ENCODE measurements at places on chromosomes 7 and 10.
A peak's percentile ranks its signal among the peaks of the same experiment; 100 is the strongest.

- H3K27ac ChIP-seq: no peak overlapping the region
- no peaks in the 10 kb centered on the region for H3K27me3 ChIP-seq
- no peaks in the 10 kb centered on the region for H3K4me1 ChIP-seq
- no peak for DNase-seq
- no peaks in the 10 kb centered on the region for H3K36me3 ChIP-seq
These were observed 188.5 kb upstream of the BMPER start for GRCh38 chr7:33716581-33717477.

DNA sequence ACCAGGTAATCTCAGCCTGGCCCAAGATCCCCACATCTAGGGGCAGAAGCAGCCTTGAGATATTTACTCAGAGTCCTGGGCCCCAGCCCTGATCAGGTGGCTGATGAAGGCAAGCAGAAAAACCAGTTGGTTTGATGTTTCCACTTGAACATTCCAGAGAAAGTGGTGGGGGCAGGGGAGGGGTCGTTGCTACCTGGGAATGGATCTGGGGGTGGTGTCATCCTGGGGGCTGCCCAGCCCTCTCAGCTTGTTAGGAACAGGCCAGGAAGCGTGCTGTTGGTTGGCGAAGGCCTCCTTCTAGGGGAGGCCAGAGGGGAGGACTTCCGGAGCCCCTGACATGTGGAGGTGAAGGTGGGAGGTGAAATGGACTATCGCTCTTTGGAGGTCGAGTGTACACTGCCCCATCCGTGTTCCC, 3.7 kb upstream of the ABHD11 start:
- no peak overlapping the region for H3K4me3 ChIP-seq
- DNase-seq: no peak
- H3K27ac ChIP-seq: no peak overlapping the region
- H3K4me1 ChIP-seq: no peaks in the 10 kb centered on the region
- H3K27me3 ChIP-seq: no peaks in the 10 kb centered on the region
- H3K36me3 ChIP-seq: no peaks in the 10 kb centered on the region

DNA sequence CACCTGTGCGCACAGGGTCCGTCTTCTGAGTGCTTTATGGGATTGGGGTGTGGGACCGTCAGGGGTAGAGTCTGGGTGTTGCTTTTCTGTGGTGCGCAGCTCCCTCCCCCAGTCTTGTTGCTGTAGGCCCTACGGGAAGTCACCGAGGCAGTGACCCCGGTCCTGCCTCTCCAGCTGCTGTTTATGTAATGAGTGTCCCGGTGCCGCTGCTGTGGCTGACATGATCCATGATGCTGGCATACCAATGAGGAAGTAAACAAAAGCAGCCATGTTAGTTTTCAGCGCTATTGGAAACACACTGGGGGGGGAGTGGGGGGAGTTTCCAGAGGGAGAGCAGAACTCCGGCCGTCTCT, 1.1 kb downstream of the TRIM8 start:
- peak overlapping the region; percentile 88 for H3K4me3 ChIP-seq
- no peaks in the 10 kb centered on the region for H3K4me1 ChIP-seq
- peak overlapping the region; percentile 79 for H3K27ac ChIP-seq
- DNase-seq: peak; percentile 87

DNA sequence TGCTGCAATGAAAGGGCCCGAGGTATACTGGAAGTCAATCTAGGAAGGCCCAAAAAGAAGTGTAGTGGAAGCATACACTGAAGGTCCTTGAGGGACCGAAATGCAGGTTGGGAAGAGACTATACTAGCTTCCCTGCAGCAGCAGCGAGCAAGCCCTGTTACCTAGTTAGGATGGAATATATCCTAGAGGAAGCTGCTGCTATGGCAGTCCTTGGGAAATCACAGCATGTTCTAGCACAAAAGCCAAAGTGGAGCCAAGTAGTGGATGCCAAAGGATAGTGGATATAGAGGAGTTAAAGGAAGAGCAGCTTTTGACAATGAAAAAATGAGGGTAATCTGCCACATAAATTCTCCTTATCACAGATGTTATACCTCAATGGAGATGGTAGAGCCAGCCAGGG, 123.8 kb upstream of the STARD3NL start:
- no peaks in the 10 kb centered on the region for H3K27me3 ChIP-seq
- DNase-seq: no peak
- no peaks in the 10 kb centered on the region for H3K36me3 ChIP-seq
- H3K4me1 ChIP-seq: no peaks in the 10 kb centered on the region

DNA sequence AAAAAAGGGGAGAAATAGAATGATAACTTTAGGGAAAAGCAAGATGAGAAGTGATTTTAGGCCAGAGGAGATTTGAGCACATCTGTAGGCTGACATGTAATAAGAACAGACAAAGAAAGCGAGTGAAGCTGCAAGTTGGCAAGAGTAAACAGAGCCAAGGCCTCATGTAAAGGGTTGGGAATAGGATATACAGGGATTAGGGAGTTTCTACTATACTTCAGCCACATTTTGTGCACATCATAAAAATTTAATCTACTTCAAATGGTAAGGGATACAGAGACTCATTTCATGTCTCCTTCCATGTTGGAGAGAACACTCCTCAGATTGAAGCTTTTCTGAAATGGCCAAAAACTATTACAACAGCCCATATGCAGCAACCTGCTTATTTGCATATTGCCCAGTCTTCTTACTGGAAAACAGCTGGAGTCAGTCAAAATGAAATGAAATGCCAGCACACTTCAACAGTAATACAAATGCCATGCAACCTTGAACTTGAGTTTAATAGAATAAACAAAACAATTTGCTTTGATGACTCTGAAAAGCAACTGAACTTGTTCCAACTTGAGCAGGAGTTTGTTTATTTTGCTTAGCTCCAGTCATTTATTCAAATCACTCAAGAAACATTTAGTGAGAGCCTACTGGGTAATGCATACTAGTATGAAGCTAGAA, 49.9 kb downstream of the NRCAM start:
- DNase-seq: no peak
- H3K27ac ChIP-seq: no peak overlapping the region
- H3K4me1 ChIP-seq: no peaks in the 10 kb centered on the region
- no peaks in the 10 kb centered on the region for H3K27me3 ChIP-seq
